ENCODE measurements at places on chromosomes 7 and 10.

- DNase-seq, result no peak
These were observed 4.4 kb downstream of the CDK6 start for GRCh38 chr7:92831716-92832533.

- no peak for DNase-seq
These were observed 635.8 kb downstream of the PARD3 start for GRCh38 chr10:34179280-34179679.

- no peak for DNase-seq
These were observed 484 bp upstream of the MSRB2 start for GRCh38 chr10:23094786-23095403.

GRCh38 chr7:28654110-28654509, 241.8 kb downstream of the CREB5 start:
- no peak for DNase-seq

DNA sequence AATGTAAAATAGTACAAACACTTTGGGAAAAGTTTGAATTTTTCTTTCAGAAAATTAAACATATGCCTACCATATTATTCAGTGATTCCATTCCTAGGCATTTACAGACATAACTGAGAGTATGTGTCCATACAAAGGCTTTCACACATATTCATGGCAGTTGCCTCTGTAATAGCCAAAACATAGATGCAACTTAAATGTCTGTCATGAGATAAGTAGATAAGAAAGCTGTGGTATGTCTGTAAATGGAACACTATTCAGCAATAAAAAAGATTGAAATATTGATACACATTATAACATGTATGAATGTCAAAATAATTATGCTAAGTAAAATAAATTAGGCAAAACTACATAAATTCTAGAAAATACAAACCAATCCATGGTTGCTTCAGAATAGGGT, 964.5 kb upstream of the MBL2 start:
- DNase-seq, result no peak

GRCh38 chr7:137647905-137648565, 198.7 kb downstream of the DGKI start:
- no peak for DNase-seq

GRCh38 chr7:153473185-153473584, 579.0 kb upstream of the DPP6 start:
- DNase-seq, result no peak

DNA sequence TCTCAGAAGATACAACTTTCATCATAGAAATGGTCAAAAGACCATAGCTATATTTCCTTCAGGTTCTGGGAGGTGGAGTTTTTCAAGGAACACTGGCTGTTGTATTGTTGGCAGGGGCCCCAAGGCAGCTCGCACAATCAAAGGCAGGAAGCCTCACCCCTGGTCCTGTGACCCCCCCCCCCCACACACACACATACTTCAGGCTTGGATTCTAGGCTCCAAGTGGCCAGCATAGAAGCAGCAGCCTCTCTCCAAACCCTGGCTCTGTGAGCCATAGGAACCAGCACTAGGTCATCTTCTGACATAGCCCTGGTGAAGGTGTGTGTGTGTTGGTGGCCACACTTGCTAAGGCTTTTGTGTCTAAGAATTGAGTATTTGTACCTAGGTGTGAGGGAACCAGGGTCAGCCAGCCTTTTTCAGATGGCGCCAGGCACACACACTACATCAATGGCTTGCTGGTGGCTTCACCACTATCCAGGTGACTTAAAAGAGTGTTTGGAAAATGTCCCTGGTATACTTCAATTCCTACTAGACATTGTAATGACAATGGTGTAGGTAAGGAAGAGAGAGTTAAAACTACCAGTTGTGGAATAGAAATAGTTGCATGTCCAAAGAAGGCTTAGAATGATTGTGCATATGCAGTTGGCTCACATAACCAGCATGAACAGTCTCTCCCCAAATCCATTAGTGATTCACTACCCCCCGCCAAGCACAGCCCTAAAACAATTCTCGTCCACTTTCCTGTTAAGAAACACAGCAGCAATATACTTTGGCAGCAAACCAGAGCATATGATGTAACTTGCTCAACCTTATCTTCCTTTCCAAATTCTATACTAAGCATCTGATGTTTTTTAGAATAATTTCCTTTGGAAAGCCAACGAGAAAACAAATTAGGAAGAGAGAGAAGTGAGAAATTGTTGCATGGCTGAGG, 91.3 kb downstream of the AVL9 start:
- no peak for DNase-seq

GRCh38 chr10:119538632-119539358, 3.7 kb downstream of the RGS10 start:
- no peak for DNase-seq

GRCh38 chr7:55185941-55186609, 167.3 kb downstream of the EGFR start:
- no peak for DNase-seq

DNA sequence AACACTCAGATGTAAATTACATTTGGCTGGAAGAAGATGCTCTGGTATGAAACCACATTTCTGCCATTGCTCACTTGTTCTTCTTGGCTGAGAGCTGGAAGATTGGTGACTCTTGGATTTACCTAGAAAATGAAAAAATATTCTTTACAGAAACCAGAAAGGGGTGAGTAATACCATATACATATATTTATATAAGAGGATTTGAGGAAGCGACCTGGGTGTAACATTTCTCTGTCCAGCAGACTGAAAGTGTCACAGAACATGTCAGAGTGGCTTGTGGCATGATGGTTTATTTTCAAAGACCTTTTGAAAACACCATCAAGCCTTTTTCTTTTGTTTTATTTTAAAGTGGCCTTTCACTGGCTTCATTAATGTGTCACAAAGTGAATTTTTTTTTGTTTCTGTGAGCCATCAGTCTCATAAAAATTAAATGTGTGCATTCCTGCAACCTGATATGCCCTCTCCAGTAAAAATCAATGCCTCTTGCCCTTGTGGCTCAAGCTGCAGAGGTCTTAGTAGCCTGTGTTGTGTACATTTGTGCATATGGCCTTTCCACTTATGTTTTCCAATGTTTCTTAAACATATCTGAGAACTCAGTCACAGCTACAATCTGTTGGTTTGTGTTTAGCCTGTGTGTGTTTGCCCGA, 23.5 kb downstream of the CREB5 start:
- DNase-seq, result no peak

DNA sequence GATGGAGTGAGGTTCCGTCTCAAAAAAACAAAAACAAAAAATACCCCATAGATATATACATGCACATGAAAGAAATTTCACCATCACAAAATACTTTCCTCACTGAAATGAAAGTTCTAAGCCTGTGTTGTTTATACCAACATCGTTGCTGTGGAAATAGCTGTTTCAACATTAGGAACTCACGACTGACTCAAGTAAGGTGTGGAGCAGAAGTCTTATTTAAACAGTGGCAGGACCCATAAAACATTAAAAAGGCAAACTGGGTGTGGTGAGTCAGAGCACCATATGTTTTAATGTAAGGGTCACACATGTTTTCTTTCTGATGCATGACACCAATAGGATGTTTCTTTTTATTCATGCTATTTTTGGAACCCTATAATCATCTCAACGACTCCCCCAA, 48.3 kb downstream of the BAIAP2L1 start:
- no peak for DNase-seq

DNA sequence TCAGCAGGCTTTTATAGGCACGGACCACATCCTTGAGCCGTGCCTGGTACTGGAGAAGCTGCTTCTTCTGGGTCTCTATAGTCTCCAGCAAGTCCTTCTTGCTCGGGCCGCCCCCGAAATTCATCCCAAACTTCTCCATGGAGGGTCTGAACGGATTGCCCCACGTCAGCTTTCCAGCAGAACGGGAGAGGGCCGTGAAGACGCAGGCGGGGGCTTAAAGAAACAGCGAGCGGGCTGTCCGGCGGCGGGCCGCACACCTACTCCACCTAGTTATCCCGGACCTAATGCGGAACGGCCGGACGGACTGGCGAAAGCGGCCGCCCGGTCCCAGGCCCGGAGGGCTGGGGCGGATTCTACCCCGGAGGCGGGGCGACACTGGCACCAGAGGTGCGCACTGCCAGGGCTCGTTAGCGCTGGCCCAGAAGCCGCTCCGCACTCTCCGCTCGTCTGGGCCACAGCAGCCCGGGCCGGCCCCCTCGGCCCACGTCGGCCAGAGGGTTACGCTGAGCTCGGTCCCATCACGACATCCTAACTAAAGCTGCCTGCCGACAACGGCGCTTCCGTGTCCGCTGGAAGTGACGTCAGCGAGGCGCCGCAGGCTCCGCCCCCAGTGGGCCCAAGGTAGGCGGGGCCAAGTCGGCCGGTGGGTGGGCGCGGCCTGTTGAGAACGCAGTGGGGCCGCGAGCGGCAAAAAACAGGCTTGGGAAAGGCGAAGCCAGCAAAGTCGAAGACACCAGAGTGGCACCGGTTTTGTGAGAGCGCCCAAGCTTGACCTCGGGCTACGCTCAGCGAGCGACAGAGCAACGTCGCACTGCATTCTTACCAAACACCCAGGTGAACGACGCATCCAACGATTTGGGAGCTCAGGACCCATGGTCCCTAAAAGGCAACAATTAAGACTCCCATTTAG, at the start of gene GCC1:
TSS of gene GCC1 (minus strand) at position 553 of the 910 bp plus-strand sequence. CDS start at position 139, 414 bp downstream.
- peak; percentile 87 for DNase-seq

DNA sequence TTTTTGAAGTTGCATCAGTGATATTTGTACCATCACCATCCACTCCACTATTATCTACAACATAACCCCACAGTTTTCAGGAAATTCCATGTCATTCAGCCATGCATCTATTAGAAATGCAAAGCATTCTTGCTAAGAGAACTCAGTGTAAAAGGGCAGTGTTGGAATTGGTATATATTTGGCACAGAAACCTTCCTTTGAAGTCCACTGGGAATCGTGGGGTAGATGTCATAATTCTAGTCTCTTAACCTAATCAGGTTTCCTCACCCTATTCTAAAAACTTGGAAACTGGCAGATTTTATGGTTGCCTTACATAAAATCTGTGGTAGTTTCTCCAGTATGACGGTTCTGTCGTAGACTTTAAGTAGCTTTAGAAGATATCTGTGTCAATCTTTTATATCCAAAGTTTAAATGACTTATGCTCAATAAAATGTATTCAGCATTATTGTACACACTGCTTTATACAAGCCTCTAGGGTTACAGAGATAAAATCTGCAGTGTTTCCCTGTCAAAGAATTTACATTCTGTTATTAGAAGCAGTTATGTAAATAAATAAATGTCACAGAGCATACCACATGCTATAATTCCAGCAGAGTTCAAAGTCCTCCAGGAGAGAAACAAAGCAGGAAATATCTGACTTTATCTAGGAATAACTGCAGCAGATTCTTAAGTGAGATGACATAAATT, 704.4 kb upstream of the CELF2 start:
- no peak for DNase-seq

GRCh38 chr10:59965899-59966650, 59.7 kb upstream of the CCDC6 start:
- no peak for DNase-seq

- no peak for DNase-seq
These were observed 127.6 kb downstream of the JCAD start for GRCh38 chr10:29931833-29932232.

- no peak for DNase-seq
These were observed 479.8 kb downstream of the PTPRN2 start for GRCh38 chr7:158107806-158108205.

DNA sequence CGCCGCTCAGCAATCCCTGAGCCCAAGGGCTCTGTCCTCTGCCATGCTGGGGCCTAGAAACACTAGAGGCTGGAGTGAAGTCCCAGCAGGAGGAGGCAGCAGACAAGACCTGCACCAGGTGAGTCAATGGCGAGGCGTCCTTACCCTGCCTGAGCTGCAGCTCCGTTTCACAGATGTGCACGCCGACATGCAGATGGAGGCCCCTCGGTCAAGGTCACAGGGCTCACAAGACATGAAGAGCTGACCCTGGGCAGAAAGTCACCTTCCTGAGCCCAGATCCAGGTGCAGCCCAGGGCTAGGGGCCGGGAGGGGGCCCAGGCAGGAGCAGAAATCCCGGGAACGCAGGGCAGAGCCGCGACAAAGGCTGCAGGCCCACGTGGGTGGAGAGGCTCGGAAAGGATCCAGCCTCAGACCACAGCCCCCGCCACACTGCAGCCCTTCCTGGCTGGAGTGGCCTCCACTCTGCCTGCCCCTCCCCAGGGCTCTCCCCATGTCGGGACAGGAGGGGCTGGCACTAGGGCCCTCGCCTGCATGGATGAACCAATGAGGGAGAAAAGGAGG, 23.8 kb downstream of the PDGFA start:
- no peak for DNase-seq

DNA sequence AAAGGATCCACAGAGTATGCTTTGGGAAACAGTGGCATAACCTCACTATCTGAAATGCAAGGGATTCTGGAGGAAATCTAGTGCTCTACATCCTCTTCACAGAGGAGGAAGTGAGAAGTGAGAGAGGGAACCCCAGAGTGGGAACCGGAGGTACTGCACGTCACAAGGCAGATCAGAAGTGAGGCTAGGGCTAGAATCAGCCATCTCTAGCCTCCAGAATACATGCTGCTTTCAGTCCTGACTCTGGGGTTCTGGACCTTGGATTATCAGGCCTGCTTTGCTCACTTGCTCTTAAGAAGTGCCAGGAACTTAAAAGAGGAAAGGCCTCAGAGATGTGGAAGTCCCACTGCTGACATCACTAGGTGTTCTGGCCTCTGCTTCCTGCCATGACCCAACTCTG, 25.7 kb downstream of the ZNF503 start:
- DNase-seq, result no peak

DNA sequence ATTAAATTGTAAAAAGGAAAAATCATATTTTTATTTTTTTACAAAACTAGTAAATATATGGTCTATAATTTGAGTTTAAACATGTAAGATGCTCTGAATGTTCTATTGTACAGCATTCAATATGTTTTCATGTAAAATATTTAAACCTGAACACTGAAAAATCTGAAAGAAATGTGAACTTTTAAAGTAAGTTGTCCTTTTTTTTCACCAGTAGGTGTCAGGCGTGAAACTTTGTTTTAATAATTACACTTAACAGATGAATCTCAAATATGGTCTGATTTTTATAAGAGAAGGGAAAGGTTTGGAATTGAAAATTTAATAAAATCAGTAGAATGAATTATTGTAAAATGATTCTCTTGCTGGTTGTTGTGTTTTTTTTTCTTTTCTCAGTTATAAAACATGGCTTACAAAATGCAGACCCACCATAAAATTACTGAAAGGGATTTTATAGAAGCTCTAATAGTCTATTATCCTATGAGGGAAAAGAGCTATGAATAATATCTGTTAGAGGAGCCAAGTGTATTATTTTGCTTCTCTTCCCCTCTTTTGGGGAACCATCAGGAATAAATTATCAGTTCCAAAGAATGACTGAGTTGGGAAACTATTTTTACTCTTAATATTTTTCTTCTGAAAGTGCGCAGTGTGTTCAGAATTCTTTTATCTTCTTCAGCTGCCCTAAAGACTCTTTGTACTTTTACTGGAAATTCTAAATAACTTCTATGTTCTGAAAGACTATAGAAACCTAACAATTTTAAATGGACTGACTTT, 217.7 kb upstream of the FZD1 start:
- no peak for DNase-seq

- no peak for DNase-seq
These were observed 327.7 kb upstream of the STEAP1 start for GRCh38 chr7:89826557-89826956.

- DNase-seq, result no peak
These were observed 75.6 kb downstream of the ADAM22 start for GRCh38 chr7:88009651-88010050.

Data from activated CD4-positive, CD25-positive, alpha-beta regulatory T cell treated with anti-CD3 and anti-CD28 coated beads, Interleukin-2, amount 50 U/mL, for 16 hours (primary cell).